Vagina (tissue), 2 donors: ENCODE measurements at places on chromosomes 7 and 10. TPM values are rescaled to one million over a fixed set of nuclear protein-coding genes. Genes with fewer than 3 reads are reported as not detected.

DNA sequence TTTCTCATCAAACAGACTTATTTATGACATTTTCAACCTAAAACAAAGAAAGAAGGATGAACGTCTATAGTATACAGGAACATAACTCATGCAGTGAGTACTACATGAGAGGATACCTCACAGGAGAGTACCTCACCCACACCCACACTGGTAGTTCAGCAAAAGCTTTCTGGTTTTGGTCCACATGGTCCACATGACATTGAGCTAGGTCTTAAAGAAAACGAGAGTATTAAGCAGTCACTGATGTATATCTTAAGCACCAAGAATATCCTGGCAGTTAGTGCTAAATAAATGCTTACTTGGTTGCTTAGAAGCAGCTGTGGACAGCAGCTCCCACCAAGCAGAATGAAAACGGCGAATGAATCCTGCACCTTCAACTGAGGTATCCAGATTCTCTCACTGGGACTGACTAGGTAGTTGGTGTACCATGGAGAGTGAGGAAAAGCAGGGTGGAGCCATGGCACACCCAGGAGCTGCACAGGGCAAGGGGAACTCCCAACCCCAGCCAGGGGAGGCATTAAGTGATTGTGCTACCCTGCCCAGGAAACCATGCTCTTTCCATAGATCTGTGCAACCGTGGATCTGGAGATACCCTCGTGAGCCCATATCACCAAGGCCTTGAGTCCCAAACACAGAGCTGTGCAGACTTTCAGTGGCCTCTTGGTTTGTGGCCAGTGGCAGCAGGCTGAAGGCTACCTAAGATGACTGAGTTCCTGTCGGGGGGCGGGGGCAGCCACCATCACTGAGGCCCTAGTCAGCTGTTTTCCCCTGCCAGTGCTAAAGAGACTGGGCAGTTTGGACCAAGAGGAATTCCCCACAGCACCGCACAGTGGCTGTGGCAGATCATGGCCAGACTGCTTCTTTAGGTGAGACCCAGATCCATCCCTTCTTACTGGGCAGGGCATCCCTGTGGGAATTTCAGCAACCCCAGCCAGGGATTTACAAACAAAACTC lies 143.4 kb downstream of the SGMS1 start:
- no peaks in the 10 kb centered on the region for H3K27me3 ChIP-seq
- H3K27ac ChIP-seq, result no peak overlapping the region
- no peaks in the 10 kb centered on the region for H3K4me1 ChIP-seq
- H3K36me3 ChIP-seq, result no peaks in the 10 kb centered on the region

DNA sequence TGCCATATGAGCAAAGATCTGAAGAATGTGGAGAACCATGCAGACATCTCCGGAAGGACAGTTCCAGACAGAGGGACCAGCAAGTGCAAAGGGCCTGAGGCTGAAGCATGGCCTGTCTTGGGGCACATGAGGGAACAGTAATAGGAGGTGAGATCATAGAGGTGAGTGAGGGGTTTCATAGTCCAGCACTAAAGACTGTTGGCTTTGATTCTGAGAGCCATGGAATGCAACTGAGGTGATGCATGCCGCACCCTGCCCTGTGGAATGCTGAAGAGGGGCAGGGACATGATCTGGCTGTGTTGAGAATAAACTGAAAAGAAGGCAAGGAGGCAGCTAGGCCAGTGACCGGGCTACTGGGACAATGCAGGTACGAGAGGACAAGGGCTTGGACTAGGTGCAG lies 253.1 kb upstream of the KLF14 start:
- no peaks in the 10 kb centered on the region for H3K27me3 ChIP-seq
- no peak for DNase-seq
- no peaks in the 10 kb centered on the region for H3K36me3 ChIP-seq
- H3K27ac ChIP-seq, result no peak overlapping the region

GRCh38 chr10:30027057-30028005 lies 32.1 kb downstream of the JCAD start:
- H3K4me3 ChIP-seq, result no peak overlapping the region
- H3K36me3 ChIP-seq, result no peaks in the 10 kb centered on the region
- H3K4me1 ChIP-seq, result peaks cover 19% of the 10 kb centered on the region
- peaks cover 4% of the 10 kb centered on the region for H3K27me3 ChIP-seq

DNA sequence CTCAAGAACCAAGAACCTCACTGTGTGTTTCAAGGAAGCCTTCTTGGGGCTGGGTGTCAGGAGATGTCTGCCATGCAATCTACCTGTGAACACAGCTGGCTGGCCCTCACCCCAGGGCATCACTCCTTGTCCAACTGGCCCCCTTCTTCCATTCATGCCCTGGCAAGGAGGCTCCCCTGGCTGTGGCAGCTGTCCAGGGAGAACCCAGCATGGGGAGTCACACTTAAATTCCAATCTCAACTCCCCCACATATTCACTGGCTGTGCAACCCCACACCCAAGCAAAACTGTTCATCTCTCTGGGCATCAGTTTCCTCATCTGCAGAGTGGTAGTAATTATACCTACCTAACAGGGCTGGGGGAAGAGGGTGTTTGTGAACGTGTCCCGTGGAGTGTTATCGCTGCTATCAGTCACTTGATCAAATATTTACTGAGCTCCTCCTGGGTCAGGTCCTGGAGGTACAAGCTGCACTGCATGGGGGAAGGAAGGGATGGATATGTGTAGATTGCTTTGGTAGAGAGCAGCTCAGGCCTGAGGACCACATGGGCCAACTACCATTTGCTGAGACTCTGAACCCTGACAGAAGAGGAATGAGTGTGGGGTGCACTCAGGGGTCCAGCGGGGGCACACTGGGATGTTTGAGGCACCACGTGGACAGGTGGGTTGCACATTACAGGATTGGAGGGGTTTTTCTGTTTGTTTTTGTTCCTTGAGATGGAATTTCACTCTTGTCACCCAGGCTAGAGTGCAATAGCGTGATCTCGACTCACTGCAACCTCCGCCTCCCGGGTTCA lies 2.1 kb upstream of the GPRIN2 start:
- no peaks in the 10 kb centered on the region for H3K36me3 ChIP-seq
- H3K27ac ChIP-seq, result no peak overlapping the region
- peaks cover 16% of the 10 kb centered on the region for H3K4me1 ChIP-seq

DNA sequence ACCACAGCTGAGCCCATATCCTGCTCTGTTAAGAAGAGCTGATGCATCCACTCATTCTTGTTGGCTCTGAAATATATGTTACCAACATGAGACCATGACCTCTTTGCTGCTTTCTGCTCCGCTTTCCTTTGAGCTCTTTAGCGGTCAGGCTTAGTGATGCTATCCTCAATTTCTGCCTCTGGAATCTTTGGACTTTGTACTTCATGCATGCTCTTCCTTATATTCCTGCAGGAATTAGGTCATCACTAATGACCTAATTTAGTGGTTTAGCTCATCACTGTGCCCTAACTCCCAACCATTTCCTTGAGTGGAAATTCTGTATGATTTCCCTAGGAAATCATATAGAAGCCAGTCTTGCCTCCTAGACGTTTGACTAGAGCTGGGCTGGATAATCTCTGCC lies 119.5 kb downstream of the AOAH start:
- no peak for DNase-seq
- no peak overlapping the region for H3K27ac ChIP-seq
- no peaks in the 10 kb centered on the region for H3K27me3 ChIP-seq
- H3K4me3 ChIP-seq, result no peak overlapping the region
- H3K4me1 ChIP-seq, result no peaks in the 10 kb centered on the region
- no peaks in the 10 kb centered on the region for H3K36me3 ChIP-seq

DNA sequence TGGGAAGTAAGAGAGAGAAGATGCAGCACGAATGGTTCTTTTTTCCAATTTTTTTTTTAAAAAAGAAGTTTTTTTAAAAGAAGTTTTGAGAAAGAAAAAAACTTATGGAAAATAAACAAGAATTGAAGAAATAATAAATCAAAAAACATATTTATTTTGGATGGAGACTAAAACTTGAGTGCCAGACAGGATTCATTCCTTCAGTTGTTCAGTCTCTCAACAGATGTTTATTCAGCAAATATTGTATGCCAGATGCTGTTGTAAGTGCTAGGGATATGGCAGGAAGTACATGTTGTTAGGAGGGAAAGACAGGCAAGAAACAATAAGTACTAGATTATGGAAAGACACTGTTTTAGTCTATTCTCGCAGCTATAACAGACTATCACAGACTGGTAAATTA lies 750.7 kb upstream of the PHF14 start:
- no peaks in the 10 kb centered on the region for H3K4me1 ChIP-seq
- no peaks in the 10 kb centered on the region for H3K36me3 ChIP-seq
- DNase-seq, result no peak
- no peak overlapping the region for H3K4me3 ChIP-seq

DNA sequence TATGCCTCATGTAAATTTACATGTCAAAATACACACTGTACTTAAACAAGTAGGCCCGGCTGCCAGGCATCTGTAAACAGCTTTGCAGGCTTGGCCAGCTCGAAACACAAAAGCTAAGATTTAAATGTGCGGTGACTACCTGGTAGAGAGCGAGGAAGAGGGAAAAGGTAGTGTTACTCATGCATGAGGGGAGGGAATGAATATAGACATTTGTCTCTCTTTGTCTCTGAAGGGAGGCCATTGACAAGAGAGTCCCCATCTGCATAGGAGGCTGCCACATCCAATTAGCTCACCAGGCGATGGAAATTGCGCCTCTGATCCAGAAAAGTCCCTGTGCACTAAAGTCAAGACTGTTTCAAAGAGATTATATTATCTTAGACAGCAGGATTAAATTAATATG lies 535.8 kb downstream of the PTPRN2 start:
- H3K4me1 ChIP-seq, result no peaks in the 10 kb centered on the region
- H3K4me3 ChIP-seq, result no peak overlapping the region
- DNase-seq, result no peak
- H3K36me3 ChIP-seq, result no peaks in the 10 kb centered on the region

GRCh38 chr7:132580717-132581285 lies 4.5 kb upstream of the PLXNA4 start:
- H3K27ac ChIP-seq, result no peak overlapping the region
- no peaks in the 10 kb centered on the region for H3K27me3 ChIP-seq
- no peak overlapping the region for H3K4me3 ChIP-seq
- DNase-seq, result peak; percentile 88
- peaks cover 9% of the 10 kb centered on the region for H3K4me1 ChIP-seq

GRCh38 chr7:36306222-36306621 lies 83.4 kb upstream of the ANLN start:
- no peak for DNase-seq
- no peak overlapping the region for H3K4me3 ChIP-seq
- no peak overlapping the region for H3K27ac ChIP-seq
- H3K4me1 ChIP-seq, result peaks cover 33% of the 10 kb centered on the region

Gene OGDHL
- 3.4 TPM for total RNA-seq

GRCh38 chr7:156169474-156170370 lies 357.5 kb upstream of the SHH start:
- no peak overlapping the region for H3K4me3 ChIP-seq
- no peaks in the 10 kb centered on the region for H3K27me3 ChIP-seq

Gene NPY4R
- 0.49 TPM for total RNA-seq

DNA sequence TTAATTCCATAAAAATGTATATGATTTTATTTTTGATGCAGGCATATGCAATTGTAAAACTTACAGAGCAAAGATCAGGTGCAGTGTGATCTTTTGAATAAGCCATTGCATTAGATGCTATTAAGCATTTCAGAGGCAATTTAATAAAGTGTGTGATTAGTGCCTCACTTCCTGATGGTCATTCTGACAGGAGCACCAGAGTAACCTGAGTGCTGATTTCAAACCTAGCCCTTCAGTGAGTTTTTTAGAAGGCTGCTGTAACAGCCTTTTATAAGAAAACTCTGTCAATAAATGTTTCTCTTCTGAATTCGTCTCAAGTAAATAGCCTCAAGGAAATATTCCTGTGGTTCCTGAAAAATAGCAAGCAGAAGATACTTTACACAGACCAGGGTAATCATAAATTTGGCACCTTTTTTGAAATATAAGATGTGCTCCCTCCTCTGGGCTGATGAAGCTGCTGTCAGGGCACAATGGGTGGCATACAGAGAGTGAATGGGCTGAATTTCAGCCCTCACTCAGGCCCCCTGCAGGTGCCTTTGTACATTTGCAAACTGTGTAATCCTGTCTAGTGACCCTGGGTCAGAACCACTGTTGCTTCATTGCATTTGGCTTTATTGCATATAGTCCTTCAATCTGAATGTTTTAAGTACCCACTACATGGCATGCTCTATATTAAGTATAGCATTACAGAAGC lies 193.7 kb upstream of the CSTF2T start:
- H3K36me3 ChIP-seq, result no peaks in the 10 kb centered on the region
- no peak overlapping the region for H3K27ac ChIP-seq
- no peak for DNase-seq
- peaks cover 40% of the 10 kb centered on the region for H3K4me1 ChIP-seq
- H3K27me3 ChIP-seq, result no peaks in the 10 kb centered on the region
- H3K4me3 ChIP-seq, result no peak overlapping the region

DNA sequence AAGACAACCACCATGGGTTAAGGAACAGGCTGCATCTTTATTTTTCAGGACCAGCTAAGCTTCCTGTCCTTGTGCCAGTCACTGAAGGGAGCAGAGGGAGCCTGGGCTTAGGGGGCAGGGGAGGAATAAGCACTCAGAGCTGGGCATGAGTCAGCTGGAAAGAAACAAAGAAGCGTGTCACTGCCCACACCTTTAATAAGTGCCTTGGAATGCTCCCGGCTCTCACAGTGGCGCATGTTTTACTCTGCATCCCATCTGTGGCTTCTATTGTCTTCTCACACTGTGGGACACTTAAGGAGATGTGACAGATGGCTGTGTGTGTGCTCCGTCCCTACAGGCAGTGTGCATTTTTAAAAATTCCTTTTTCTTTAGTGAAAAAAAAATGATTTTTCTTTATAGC lies 71.7 kb downstream of the MTURN start:
- H3K4me1 ChIP-seq, result no peaks in the 10 kb centered on the region
- no peaks in the 10 kb centered on the region for H3K36me3 ChIP-seq
- no peak for DNase-seq
- no peak overlapping the region for H3K4me3 ChIP-seq
- H3K27ac ChIP-seq, result no peak overlapping the region
- H3K27me3 ChIP-seq, result no peaks in the 10 kb centered on the region

- no peak overlapping the region for H3K27ac ChIP-seq
- no peaks in the 10 kb centered on the region for H3K36me3 ChIP-seq
- no peak for DNase-seq
- H3K4me1 ChIP-seq, result no peaks in the 10 kb centered on the region
- H3K4me3 ChIP-seq, result no peak overlapping the region
- H3K27me3 ChIP-seq, result no peaks in the 10 kb centered on the region
Observed at GRCh38 chr10:82149674-82150073, 274.7 kb downstream of the NRG3 start.

GRCh38 chr7:78329001-78329655 lies 530.6 kb downstream of the PHTF2 start:
- no peak for DNase-seq
- no peaks in the 10 kb centered on the region for H3K36me3 ChIP-seq
- H3K27ac ChIP-seq, result no peak overlapping the region
- no peak overlapping the region for H3K4me3 ChIP-seq
- no peaks in the 10 kb centered on the region for H3K27me3 ChIP-seq

GRCh38 chr7:40276061-40276460 lies 141.3 kb downstream of the SUGCT start:
- H3K4me1 ChIP-seq, result no peaks in the 10 kb centered on the region
- DNase-seq, result no peak
- no peak overlapping the region for H3K27ac ChIP-seq
- H3K36me3 ChIP-seq, result no peaks in the 10 kb centered on the region

DNA sequence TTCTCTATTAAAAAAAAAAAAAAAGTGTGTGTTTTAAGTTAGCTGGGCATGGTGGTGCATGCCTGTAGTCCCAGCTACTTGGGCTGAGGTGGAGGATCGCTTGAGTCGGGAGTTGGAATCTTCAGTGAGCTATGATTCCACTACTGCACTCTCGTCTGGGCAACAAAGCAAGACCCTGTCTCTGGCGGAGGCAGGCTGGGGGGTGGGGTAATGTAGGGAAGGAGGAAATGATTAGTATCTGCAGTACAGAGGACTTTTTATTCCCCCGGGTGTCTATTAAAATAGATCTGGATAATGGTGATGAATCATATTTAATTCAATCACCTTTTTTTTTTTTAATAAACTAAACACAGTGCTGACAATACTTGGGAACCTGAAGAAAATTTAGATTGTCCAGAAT lies 6.5 kb downstream of the CBX3 start:
- H3K4me3 ChIP-seq, result no peak overlapping the region
- no peak overlapping the region for H3K27ac ChIP-seq
- H3K36me3 ChIP-seq, result no peaks in the 10 kb centered on the region

Gene AUTS2
- 53.0 TPM for total RNA-seq

Gene ZKSCAN1
- total RNA-seq, result 36.6 TPM
